ENCODE measurements at places on chromosomes 2 and 18.

- DNase-seq: no peak
Measured at GRCh38 chr2:207694811-207695281, 16.6 kb upstream of the CCNYL1 start.

GRCh38 chr2:107669335-107669734, 157.4 kb upstream of the RGPD4 start:
- DNase-seq: no peak

DNA sequence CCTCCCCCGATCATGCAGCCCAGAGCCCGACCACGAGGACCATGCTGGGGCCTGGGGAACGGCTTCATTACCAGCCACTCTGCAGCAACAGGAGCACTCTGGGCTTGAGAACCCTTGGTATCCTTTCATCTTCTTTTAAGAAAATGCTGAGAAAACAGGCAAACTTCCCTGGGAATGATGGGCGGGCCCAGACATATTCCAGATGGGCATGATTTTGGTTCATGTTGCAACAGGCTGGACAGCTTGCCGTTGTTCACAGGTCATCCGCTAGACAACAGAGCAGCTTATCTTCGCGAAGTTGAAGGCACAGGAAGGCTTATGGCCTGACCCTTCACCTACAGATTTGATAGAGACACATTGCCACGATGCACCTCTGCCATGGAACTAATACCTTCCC, 121.0 kb downstream of the KLHL29 start:
- no peak for DNase-seq

DNA sequence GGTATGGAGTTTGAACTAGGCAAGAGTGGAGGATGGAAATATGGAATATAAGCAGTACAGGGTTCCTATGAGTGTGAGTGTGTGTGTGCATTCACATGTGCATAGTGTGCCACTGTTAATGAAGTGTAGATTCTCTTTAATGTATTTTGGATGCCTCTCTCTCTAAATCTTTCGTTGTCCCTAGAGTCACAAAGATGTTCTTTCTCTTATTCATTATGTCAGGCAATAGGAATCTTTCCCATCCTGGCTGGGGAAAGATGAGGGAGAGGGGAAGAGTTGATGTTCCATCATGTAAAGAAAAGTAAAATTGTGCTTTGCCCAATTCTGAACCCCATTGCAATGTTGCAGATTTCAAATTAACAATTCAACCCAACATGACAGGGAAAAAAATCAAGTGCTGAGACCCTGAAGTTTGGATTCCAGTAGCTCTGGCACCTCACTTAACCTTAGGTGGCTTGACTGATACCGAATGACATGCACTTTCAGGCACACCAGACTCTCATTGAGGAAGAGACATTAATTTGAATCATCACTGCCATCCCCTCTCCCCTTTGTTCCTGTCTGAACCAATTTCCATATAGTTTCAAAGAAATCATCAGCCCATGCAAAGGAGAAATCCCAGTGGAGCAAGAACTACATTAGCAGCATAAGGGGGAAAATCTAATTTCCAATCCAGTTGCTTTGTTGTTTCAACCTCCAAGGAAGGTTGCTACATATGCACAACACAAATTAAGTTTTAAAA, 28.0 kb downstream of the KLF7 start:
- DNase-seq: no peak

DNA sequence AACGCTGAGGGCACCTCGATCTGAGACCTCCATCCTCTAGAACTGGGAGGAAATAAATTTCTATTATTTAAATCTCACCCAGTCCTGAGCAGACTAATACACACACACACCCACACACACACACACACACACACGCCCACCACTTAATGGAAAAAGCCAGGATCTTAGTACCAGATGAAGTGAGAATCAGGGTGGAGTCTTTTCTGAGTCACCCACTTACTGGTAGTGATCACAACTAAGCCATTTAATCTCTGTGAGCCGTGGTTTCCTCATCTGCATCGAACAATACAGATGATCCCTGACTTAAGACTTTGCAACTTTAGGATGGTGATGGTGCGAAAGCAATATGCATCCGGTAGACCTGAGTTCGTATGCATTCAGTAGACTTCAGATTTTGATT, 18.6 kb downstream of the THNSL2 start:
- no peak for DNase-seq

DNA sequence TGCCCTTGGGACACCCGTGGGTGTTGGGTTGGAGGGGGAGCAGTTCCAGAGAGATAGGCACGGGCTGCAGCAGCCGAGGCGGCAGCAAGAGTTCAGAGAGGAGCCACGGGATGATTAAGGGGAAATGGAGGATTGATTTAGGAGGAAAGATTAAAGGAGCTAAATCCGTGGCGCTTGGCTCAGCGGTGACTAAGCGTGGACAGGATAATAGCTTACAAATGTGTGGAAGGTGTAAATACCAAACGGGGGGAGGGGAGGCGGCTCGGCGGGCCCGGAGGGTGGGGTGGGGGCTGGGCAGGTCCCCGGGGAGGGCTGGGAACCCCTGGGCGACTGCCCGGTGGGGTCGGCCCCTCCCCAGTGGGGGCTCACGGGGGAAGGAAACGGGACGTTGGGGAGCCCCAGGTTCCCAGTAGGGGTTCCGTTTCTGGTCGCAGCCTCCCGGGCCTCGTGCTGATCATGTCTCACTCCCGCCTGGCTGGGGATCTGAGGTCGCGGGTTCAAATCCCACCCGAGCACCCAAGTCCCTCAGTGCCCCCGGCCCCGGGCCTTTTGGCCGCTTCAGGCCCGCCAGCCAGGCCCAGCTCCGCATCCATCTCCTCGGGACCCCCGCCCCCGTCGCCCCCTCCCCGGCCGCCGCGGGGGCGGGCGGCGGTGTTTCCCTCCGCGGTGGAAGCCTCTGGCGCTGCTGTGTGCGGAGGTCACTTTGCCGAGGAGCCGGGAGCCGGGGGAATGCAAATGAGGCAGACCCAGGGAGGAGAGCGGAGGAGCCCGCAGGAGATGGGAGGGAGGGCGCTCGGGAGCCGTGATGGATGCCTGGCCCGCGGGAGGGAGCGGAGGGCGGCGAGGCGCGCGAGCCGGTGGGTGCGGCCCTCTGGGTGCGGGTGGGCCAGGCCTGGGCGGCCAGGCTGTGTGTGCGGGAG, 8.1 kb downstream of the ASIC4 start:
- no peak for DNase-seq

DNA sequence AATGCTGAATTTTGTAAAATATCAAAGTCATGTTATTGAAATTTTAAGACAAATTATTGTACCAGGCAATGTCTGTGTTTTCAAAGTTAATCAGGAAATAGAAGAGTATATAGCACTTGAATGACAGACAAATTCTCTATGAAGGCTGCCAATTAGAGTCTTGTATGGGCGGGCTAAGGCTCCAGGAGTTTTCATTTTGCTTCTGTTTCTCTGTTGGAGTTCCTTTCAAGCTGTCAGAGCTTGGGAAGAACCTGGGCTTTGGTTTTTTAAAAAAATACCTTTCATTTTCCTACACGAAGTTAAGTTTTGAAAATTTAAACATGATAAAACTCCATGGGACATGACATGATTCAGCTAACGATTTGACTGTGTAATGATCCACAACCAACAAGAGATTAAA, 339.0 kb upstream of the KCNH7 start:
- DNase-seq: no peak

- no peak for DNase-seq
Measured at GRCh38 chr2:156541706-156542105, 105.5 kb downstream of the GPD2 start.

- no peak for DNase-seq
Measured at GRCh38 chr2:211762479-211762878, 776.1 kb downstream of the ERBB4 start.

DNA sequence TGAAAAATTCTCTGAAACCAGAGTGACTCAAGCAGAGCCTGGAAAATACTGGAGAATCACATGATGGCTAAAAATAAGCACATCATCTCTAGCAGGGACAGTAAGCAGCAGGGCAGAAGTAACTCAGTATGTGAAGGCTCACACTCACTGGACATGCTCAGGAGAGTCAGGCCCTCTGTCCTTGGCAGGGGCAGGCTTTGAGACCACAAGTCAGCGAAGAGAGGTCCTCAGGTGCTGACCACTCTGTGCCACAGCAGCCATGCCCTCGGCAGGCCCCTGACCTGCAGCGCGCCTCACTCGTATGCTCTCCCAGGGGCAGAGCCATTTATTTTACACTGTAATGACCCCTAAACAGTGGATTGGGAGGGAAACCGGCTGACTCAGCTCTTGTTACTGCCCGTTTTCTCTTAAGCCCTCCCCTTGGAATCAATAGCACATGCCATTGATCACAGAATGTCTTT, 76.8 kb downstream of the MAPRE2 start:
- DNase-seq: no peak

- DNase-seq: no peak
Measured at GRCh38 chr2:10333247-10333613, 30.5 kb downstream of the HPCAL1 start.

Measured in stimulated activated CD8-positive, alpha-beta memory T cell treated with anti-CD3 and anti-CD28 coated beads, Interleukin-2, amount 100 ng/mL, for 1 hour (primary cell).